Cortex of kidney (tissue), 1 donor: ENCODE measurements at places on chromosomes 4 and X.

GRCh38 chr4:95293014-95293413 lies 255.8 kb downstream of the UNC5C start:
- no peak for DNase-seq

- DNase-seq = no peak
Measured at GRCh38 chr4:7559741-7560395, 125.1 kb upstream of the PSAPL1 start.

GRCh38 chrX:11423362-11423818 lies 130.2 kb downstream of the AMELX start:
- DNase-seq = no peak

- no peak for DNase-seq
Measured at GRCh38 chr4:177947607-177948006, 505.4 kb upstream of the AGA start.

DNA sequence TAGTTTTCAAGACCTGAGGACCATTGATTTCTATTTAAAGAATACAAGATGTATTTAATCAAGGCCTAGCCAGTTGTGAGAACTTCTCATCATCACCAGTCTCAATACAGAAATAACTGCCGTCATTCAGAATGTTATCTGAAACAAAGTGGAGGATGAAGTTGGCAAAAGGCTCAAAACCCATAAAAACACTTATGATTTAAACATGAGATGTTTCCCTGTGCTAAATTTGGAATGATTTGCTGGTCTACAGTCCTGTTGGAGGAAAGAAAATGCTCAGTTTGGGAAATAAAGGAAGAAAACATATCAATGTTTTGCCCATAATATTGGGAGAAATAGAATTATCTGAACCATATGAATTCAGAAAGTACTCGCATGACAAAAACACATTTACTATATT lies 192.2 kb downstream of the ADGRA3 start:
- no peak for DNase-seq

GRCh38 chrX:574251-574650 lies 56.3 kb upstream of the SHOX start:
- no peak for DNase-seq

GRCh38 chrX:118574666-118575065 lies 79.1 kb downstream of the DOCK11 start:
- DNase-seq = no peak

GRCh38 chr4:148124512-148124911 lies 317.7 kb downstream of the NR3C2 start:
- DNase-seq = no peak

GRCh38 chrX:18457000-18457399 lies 31.6 kb downstream of the CDKL5 start:
- no peak for DNase-seq

DNA sequence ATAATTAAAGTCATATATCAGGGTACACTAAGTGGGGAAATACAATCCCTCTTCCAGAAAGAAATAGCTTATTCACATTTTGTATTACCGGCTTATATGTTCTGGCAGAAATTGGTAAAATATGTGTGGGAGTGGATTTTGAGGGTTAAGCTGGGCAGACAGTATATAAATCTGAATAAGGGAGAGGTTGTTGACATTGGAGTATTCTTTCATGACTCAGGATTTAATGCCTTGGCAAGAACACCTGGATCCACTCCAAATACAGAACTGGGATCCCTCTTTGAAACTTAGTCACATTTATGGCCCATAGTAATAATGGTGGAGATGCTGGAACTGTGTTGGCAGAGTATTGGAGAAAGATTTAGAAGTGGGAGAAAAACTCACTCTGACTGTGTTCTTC lies 54.3 kb upstream of the TET2 start:
- no peak for DNase-seq
